T follicular helper cell (primary cell): ENCODE measurements at places on chromosomes 1 and 21.

GRCh38 chr1:45013551-45014209, 1.6 kb downstream of the UROD start:
- DNase-seq = no peak

DNA sequence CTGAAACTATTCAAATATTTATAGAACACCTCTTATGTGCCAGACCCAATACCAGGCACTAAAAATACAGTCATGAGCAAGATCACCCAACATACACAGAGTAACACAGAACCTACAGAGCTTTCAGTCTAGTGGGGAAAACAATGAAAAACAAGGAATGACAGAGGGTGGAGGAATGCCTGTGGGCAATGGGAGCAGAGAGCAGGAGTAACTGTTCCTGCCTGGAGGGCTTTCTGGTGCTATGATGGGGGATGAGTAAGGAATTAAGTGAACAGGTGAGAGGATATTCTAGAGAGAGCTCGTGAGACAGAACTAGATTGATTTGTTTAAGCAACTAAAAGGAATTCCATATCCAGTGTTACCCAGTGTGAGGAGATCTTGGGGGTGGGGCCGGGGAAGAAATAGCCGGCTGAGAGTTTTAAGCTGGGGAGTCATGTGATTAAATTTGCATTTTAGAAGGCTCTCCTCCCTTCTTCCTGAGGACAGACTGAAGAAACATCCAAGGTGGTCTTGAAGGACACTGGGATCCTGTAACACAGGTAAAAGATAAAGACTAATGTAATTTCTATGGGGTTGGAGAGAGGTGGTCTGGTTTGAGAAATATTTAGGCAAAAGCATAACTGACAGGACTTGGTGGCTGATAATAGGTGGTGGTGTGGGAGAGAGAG, 2.1 kb upstream of the CD53 start:
- no peak for DNase-seq

DNA sequence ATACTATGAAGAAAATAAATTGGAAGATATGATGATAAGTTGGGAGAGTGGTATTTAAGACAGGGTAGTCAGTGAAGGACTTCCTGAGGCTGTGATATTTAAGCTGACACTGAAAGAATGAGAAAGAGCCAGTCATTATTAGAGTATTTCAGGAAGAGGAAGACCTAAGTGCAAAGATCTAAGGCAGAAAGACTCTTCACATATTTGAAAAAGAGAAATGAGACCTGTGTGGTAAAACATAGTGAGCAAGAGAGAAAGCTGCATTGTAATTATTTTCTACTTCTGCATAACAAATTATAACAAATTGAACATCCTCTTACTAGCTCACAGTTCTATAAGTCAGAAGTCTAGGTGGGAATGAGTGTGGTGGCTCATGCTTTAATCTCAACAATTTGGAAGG, 34.6 kb upstream of the DOCK7 start:
- no peak for DNase-seq

- peak; percentile 49 for DNase-seq
These were observed at the start of gene NCAM2 for GRCh38 chr21:20997636-20998455. NCAM2 (plus strand) TSS chr21:20998409.

DNA sequence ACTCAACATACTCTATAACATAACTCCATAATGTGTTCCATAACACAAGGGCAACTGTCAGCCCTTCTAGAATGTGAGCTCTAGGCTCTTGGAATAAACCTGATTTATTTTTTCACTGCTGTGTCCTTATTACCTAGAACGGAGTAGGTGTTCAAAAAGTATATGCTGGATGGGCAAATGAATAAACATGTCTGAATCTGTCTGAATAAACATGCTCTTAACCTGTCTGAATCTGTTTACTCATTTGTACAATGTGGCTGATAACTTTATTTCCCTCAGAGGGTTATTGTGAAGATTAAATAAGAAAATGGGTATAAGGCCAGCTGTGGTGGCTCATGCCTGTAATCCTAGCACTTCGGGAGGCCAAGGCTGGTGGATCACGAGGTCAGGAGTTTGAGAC, 42.3 kb downstream of the AZIN2 start:
- no peak for DNase-seq

GRCh38 chr21:43944757-43945156, 67.4 kb upstream of the TRAPPC10 start:
- no peak for DNase-seq

DNA sequence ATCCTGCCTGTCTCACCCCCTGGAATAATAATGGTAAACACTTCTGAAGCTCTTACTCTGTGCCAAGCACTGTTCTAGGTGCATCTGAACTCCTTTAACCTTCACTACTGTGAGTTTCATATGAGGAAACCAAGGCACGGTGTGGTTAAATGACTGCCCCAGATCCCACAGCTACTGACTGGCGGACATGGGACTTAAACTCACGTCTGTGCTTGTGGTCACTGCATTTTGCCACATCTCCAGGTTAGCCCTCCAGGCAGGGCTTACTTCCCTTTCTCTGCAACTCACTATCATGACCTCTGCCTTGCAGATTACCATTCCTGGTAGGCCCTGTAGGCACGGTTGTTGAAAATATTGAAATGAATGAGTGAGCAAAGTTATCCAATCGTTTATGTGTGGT, 83.4 kb downstream of the ADSS2 start:
- no peak for DNase-seq

DNA sequence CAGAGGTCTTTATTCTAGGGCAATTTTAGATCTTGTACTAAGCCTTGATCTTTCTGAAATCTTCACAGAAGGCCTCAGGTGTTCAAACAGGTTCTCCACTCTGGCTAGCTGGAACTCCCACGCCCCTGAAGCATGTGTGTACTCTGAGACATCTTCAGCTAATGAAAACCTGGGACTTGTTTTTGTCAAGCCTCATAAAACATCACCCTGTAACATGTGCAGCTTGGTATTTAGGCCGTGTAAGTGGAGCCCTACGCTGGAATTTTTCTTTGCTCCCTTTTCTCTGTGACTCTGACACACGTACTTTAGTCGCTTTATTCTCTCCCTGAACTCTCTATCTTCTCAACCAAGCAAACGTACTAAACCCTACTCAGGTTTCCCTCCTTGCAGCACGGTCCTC, 701.9 kb upstream of the ZP4 start:
- no peak for DNase-seq

DNA sequence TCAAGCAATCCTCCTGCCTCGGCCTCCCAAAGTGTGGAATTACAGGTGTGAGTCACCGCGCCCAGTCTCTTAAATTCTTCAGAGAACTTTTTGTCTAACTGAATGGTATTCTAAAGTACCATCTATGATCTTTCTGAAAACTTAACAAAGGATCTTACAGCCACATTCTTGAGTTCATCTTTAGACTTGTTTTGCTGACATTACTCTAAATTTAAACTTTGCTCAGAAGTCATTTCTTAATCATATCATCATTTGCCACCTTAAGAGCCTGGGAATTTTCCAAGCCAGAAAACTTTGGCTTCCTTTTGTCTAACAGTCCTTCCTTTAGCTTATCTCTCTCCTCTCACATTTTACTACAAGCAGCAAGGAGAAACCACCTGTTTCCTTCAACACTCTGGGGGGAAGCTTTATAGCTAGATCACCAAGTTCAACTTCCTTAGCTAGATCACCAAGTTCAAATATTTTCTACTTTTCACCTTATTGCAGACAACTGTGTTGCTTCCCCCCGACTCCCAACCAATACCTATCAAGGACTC, 5.4 kb upstream of the ZBTB8A start:
- no peak for DNase-seq

DNA sequence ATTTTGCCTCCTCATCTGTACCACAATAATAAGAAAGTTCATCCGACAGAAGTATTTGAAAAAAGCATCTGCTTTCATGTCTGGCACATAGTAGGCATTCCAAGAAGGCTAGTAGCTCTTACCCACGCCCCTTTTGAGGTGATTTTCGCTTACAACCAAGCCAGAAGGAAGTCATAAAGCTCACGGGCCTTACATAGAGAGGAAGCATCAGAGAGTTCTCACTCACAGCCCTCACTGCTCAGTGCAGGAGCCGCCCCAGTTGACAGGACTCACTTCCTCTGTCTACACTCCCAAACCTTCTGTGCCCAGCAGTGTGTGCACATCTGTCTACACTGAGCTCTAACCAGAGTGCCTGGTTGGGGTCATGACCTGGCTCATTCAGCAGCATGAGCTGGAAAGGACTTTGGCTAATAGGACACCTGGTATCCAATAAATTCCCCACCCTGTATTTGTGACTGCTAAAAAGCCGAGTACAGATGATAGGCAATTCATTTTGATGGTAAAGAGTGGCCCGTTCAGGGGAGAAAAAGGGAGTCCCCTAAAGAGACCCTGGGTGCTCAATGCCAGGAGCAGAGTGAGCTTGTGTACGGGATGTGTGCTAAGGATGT, 36.8 kb upstream of the DUSP10 start:
- no peak for DNase-seq

DNA sequence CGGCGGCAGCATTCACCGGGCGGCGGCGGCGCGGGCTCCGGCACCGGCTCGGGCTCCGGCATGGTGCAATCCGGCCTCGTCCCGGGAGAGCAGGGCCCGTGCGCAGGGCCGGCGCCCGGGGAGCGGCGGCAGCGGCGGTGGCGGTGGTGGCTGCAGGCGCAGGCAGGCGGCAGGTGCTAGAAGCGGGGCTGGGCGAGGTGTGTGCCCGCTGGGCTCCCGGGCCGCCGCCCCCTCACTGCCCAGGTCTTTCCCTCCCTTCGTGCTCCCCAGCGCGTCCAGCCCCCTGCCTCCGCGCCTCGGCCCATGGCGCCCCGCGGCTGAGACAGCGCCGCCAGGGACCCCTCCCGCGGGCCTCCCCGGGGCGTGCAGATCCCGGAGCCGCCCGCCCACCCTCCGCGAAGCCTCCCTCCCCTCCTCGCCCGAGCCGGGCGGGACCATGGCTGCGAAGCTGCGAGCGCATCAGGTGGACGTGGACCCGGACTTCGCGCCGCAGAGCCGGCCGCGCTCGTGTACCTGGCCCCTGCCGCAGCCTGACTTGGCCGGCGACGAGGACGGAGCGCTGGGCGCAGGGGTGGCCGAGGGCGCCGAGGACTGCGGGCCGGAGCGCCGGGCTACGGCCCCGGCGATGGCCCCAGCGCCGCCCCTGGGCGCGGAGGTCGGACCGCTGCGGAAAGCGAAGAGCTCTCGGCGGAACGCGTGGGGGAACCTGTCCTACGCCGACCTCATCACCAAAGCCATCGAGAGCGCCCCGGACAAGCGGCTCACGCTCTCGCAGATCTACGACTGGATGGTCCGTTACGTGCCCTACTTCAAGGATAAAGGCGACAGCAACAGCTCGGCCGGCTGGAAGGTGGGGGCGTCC, 492 bp downstream of the FOXO6 start:
- peak; percentile 17 for DNase-seq
